ENCODE measurements at places on chromosomes 7 and 10. TPM values are rescaled to one million over a fixed set of nuclear protein-coding genes. Genes with fewer than 3 reads are reported as not detected.

DNA sequence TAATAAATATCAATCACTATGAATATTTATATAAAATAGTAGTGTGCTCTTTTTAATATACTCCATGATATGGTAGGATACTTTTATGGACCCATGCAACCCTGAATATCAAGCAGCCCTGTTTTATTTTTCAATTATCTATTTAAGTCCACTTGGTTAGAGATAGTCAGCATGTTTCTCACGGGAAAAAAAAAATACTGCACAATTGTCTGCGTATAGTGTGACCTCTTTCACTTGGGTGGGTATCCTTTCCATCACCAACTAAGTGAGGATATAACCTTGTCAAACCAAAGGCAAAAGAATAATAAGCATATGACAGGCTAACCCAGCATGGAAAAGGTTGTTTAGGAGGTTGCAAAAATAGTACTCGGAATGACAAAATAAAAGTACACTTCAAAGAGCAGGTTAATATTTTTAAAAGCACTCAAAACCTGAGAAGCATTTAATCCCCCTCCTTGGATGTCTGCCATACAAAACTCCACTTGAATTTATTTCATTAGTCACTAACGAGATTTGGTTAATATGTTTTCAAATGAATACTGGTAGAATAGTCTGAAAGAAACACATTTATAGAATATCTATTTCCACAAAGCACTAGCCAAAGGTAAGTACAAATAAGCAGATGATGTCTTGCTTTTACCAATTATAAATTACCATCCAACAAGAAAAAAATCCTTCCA is 76.5 kb downstream of the IMMP2L start:
- no peak for DNase-seq

- DNase-seq: no peak
Observed at GRCh38 chr7:80498481-80499349, 13.1 kb downstream of the GNAT3 start.

- DNase-seq: no peak
Observed at GRCh38 chr10:111076682-111077478, at the start of gene ADRA2A. Gene ADRA2A, plus strand, starts transcription at chr10:111077029. Its CDS starts 968 bp downstream, at chr10:111077997.

DNA sequence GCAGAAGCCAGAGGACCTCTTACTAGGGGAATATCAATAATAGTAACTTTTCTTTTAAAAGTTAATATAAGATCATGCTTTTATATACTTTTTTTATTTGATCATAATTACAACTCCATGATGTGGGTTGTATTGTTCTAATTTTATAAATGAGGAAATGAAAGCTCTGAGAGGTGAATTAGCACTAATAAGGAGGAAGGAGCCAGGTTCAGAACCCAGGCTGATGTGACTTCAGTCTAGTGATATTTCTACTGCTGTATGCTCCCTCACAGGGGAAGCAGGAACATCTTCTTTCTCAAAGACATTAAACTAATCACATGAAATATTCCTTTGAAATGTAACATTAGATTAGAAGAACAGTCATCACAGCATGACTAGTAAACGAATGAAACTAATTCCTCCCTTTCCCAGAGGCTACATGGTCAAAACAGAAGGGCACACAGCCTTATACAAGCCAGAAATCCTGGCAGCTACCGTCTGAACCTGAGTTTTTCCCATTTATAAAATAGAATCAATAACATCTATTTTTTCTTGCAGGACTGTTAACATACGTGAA is 81.4 kb upstream of the GJD4 start:
- DNase-seq: no peak

The TRIM74 gene
- total RNA-seq: not detected

The KIF5B gene
- 145 TPM for total RNA-seq

The TUBB8 gene
- not detected for total RNA-seq

The PIK3CG gene
- total RNA-seq: 12.2 TPM

The MUC3A gene
- total RNA-seq: not detected

The COBL gene
- not detected for total RNA-seq

DNA sequence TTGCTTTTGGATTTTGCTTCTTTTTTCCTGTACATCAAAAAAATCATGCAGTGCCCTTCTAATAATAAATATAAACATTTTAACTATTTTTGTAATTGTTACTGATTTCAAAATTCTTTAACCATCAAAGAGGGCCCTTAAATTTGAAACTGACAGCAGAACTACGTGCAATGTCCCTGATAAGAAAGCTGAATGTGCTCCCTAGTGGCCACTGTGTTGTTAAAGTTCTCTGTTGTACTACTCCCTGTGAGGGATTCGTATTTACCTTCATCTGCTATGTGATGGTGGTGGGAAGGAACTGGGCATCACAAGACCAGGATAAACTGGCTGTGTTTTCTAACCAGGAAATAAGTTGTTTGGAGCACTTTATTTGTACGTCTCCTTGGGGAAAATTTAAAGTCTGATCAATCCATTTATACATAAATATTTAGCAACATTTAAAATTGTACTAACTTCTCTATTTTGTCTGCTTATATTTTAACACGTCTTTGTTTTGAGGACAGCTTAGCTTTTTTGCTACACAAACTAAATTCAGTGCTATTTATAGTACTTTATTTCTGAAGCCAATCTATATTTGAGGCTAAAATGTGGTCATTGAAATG is 322.4 kb downstream of the HGF start:
- DNase-seq: no peak
